ENCODE measurements at places on chromosomes 3 and 15.

DNA sequence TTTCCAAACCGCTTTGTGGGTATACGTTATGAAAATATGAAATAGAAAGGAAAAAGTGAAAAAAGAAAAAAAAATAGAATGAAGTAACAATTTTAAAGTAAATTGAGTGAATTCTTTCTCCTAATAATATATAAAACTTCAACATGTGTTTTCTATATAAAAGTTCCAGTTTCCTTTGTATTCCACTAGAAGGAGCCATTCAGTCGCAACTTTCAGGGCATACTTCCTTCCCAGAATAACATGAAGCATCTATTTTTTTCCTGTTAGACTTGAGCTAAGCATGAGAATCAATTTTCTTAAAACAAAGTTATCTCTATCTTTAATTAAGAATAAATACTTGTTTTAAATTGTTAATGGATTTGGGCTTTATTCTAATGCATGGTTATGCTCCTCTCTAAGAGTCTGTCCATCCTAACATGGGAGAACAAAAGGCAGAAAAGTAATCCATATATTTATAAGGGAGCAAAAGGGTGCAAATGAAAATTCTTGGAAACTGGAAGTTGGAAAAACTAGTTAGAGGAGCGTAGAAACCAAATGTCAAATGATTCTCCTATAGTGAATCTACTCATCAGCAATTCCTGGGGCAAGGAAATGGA, 16.0 kb upstream of the VGLL3 start:
- no peak for DNase-seq

DNA sequence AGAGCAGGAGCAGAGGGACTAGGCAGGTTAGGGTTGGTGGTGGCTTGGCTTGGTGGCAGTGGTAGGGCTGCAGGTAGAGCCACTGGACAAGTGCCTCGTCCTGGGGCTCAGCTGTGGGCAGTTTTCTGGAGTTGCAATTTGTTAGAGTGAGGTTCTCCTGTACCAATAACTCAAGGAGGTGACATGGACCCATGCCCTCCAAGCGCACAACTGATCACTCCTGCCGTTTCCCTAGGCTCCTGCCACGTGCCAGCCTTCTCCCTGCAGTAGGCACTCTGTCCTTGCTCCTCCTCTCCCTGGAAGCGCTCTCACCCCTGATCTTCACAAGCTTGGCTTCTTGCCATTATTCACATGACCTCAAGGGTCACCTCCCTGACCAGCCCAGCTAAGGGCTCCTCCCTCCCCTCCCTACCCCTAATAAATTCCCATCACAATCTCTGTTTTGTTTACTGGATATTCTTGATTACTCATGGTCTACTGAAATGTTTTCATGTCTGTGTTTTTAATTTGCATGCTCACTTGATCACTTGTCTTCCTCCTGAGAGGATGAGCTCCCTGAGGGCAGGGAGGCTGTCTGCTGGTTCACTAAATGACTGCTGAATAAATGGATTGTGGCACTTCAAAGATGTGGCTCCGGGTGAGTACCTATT, 3.3 kb downstream of the WNT7A start:
- no peak for DNase-seq

DNA sequence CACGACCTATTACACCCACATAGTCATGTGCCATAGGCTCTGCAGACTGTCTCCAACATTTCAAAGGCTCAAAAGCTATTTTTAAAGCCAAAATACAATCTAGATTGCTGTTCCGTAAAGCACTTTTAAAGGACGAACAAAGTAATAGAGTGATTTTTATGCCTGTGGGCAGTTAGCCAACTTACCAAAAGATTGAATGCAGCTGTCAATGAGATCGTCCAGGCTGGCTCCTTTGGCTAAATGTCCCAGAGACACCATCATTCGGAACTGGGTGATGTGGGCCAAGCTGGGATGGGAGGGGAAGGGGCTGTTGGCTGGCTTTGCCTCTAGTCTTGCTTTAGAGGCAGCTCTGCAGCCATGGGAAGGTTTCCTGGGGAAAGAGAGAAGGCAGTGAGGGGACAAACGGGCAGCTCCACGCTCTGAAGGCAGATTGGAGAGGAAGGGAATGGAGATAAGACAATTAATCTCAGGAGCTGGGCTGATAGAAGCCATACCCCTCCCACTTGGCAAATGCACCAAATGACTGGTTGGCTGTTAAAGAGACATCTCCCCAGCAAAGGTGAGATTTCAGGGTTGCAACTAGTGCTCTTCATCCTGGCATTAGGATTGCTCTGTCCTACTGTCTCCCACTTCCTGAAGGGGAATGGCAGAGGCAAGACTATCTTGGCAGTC, 4.8 kb downstream of the RASGRP1 start:
- no peak for DNase-seq

DNA sequence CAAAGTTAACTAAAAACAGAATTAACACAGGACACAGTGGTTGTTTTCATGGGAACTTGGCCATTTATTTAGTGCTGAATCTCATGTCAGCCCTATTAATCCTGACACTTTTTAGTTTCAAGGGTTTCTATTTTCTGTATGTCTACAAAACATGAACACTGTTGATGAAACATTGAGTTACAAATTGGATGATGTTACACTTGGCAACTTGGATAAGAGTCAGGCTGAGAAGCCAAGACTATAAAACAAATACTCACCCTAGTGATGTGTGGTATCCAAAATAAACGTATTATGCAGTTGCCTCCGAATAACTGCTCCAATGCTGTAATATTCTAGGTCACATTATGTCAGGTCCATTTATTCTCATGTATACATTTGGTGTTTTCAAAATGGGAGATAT, 349.6 kb downstream of the ZIC1 start:
- no peak for DNase-seq

DNA sequence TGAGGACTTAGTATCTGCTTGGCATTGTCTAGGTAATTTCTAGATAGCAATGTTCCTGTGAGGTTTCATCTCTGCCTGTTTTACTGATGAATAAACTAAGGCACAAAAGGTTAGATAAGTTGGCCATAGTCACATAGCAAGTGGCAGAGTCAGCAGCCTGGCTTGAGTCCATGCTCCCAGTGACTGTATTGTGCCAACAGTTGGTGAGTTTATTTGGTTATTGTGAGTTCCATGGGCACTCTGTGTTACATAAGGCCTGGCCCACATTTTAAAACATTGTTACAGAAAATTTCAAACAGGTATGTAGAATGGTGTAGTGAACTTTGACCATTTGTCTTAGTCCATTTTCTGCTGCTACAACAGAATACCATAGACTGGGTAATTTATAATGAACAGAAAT, 15.2 kb downstream of the MCM2 start:
- no peak for DNase-seq

GRCh38 chr3:184168363-184169120, 6.1 kb upstream of the AP2M1 start:
- no peak for DNase-seq

DNA sequence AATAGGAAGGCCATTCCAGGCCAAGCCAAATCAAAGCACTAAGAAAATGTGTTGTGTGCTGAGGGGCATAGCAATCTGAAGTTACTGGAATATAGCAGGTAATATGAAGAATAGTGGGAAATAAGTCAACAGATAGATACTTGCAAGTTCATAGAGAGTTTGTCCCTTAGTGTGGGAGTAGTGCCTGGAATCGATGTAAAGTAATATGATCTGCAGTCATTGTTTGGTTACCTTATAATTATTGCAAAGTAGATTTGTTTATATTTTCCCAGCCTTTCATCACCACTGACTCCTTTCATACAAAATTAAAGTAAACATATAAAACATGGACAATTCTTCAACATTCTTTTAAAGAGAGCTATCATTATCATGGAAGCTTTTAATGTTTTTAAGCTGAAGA, 420.9 kb upstream of the NECTIN3 start:
- DNase-seq, result no peak

- DNase-seq, result no peak
Measured at GRCh38 chr15:25250906-25251622, 187.8 kb downstream of the UBE3A start.

GRCh38 chr3:185961675-185962232, 23.9 kb upstream of the TRA2B start:
- DNase-seq, result no peak

DNA sequence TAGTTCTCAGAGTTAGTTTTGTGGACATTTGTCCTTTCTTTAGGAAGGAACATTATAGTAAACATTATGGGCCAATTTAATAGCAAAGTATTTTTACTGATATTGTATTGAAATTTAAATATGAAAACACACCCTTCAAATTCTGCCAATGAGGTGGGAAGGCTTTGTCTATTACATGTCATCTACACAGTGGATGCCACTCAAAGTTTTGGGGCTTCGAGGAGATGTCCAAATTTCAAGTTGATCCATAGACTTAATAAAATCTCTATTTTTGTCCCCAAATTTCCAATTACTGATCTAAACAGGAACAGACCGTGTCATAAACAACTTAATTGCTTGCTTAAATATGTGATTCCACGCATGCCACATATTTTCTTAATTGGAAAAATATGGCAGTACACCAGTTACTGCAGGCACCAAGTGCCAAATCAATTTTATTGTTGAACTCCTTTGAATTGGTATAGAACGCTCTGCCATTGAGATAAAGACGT, 1.7 kb downstream of the SHOX2 start:
- DNase-seq, result no peak

- no peak for DNase-seq
Measured at GRCh38 chr3:194849166-194849875, 163.6 kb downstream of the FAM43A start.

DNA sequence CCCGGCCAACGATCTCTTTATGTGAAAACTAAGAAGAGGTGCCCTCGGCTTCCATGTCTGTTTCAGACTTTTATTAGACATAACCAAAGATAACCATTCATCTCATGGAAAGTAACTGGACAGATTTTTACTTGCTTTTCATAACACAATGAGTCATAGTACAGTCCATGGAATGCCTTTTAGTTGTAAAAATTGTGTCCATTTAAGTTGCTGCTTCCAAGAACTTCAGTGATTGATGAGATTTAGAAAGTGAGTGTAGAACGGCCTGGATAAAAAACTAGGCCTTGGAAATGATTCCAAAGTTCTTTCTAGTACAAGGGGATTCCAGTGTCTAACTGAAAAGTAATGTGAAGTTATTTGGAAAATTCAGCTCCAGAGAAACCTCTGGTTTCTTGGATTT, 10.8 kb downstream of the EIF2AK4 start:
- DNase-seq, result no peak

DNA sequence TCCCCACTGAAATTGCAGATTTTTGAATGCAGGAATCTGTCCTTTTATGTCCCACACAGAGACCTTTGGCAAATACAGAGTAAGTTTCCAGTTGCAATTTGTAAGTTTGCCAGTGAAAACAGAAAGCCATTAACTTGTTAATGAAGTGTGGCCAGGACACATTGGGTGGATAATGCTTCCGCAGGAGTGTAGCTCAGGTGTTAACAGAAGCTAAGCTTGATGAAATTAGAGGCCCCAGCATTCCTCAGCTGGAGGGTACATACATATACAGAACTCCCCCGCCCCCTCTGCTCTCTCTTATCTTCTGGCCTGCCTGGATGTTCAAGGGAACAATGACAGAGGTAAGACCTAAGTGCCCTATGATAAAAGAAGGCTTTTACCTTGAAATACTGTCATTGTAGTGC, 8.1 kb upstream of the LRRC2 start:
- no peak for DNase-seq

DNA sequence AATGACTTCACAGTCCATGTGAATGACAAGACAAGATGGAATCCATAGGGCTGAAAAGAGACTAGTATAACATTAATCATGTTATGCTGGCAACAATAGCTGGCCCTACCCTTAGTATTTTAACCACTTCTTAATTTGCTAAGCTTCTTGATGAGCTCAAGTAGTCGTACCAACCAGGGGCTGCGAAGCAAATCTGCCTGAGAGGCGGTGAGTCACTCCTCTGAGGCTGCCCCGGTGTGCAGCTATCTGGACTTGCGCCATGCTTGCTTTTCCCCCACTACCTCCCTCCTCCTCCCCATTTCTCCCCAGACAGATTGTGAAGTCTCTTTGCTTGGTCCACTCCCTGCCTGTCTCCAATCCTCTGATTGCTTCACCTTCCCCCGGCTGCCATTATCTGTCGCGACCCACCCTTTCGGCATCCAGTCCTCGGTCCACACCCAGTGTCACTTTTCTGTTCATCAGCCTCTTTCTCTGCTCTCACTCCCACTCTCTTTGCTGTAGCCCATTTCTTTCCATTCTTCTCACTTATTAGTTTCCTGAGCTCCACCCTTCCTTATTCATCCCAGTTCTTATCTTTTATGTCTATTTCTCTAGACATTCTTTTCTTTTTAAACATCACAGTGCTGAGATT, 42.7 kb downstream of the DUT start:
- DNase-seq, result no peak

- no peak for DNase-seq
Measured at GRCh38 chr3:119662604-119663373, 2.4 kb upstream of the POPDC2 start.

GRCh38 chr15:66858423-66859207, 156.6 kb downstream of the SMAD6 start:
- no peak for DNase-seq

- no peak for DNase-seq
Measured at GRCh38 chr3:45730409-45731154, 41.4 kb downstream of the SACM1L start.

DNA sequence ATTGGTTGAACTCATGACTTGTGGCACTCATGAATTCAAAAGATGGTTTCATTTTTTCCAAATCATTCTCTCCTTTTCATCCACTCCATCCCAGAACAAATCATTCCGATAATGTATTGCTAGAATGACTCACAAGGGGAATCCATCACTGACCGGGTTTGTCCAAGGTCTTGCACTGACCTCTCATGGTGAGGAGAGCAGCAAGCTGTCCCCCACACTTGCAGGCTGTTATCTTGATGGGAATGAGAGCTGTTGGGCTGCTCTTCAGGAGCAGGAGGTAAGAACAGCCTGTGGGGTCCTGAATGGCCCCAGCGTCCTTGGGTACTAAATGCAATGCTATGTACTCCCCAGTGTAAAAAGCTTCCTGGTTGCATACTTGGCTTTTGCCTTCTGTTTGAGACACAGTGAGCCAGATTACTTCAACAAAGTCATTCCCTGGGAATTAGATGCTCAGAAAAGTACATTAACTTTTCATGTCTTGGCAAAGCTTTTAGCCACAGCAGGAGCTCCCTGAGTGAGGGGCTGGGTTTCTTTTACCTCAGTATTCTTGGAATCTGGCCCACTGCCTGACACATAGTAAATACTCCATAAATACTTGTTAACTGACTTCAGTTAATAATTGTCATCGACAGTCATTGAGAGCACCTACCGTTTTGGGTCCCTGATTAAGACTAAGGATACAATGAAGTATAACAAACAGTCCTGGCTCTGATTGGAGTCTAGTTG, 24.1 kb downstream of the CCNL1 start:
- no peak for DNase-seq

DNA sequence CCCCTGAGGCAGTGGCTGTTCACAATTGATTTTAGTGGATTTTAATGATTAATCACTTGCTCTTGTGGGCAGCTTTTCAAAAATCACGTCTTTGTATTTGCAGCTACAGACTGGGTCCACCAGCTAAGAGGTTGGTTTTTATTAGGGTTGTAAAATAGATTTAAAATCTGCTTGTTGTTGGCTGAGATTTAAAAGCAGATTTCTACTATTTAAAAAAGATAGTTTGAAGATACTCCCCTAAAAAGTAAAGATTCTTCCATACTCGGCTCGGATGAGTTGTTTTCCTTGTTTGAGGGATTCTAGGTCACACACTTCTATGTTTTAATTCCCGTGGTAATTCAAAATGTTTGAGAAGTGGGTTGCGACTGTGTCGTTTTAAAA, 1.7 kb downstream of the KLHL24 start:
- DNase-seq, result no peak

- no peak for DNase-seq
Measured at GRCh38 chr3:119810018-119810435, 28.1 kb downstream of the NR1I2 start.

GRCh38 chr3:27596334-27596841, 112.2 kb upstream of the SLC4A7 start:
- no peak for DNase-seq
